ENCODE measurements at places on chromosomes 1 and 21.

DNA sequence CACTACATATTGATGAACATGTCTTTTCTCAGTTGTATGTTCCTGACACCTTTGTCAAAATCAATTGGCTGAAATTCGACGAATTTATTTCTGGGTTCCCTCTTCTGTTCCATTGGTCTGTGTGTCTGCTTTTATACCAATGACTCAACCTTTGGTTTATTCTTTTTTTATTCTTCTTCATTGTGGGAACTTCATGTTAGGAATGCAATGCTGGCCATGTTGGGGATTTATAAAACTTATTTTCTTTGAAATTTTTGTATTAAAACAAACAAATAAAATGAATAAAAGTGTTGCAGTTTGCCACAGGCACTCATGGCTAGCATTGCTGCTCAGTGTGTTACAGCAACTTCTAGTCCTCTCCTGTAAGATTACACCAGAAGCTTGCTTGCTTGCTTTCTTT is 287.8 kb downstream of the DUSP10 start:
- DNase-seq, result no peak

- DNase-seq, result no peak
Measured at GRCh38 chr1:229495782-229496181, 12.4 kb downstream of the NUP133 start.

GRCh38 chr1:186473047-186473446 is 12.1 kb upstream of the PDC start:
- no peak for DNase-seq

DNA sequence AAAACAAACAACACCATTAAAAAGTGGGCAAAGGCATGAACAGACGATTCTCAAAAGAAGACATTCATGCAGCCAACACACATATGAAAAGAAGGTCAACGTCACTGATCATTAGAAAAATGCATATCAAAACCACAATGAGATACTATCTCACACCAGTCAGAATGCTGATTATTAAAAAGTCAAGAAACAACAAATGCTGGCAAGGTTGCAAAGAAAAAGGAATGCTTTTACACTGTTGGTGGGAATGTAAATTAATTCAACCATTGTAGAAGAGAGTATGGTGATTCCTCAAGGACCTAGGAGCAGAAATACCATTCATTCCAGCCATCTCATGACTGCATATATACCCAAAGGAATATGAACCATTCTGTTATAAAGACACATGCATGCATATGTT is 419.6 kb downstream of the NEGR1 start:
- no peak for DNase-seq

- DNase-seq, result no peak
Measured at GRCh38 chr1:19202396-19202795, 7.7 kb downstream of the UBR4 start.

- no peak for DNase-seq
Measured at GRCh38 chr1:118898712-118899111, 89.4 kb downstream of the TBX15 start.

- DNase-seq, result no peak
Measured at GRCh38 chr1:83101406-83101805, 897.5 kb downstream of the TTLL7 start.

GRCh38 chr1:18534810-18535205 is 54.1 kb downstream of the KLHDC7A start:
- DNase-seq, result no peak

- DNase-seq, result no peak
Measured at GRCh38 chr1:168932539-168932938, 174.0 kb upstream of the ATP1B1 start.

DNA sequence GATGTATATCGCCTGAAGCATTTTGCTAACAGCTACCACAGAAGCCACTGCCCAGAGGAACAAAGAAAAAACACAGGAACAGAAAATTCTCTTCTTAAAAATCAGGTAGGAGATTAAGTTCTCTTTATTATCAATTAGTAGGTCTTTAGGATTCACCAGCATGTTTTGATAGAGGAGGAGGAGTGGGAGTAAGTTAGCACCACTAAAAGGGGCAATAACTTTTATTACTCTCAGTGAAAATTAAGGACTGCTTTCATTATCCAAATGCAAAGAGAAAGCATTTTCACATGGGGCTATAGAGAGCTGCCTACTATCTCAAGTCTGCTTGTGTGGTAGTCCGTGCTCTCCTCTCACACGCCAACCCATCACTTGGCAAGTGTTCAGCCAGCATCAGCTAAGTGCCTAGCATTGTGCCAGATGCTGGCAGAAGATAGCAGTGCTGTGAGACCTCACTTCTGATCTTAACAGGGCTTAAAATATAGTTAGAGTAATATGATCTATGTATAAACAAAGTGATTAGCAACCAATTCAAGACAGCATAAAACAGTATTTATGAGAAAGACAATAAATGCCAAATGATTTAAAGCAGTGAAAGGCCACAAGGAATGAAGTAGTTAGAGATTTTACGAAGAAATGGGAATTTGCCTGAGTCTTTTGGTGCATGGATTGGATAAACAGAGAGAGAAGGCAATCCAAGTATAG is 39.8 kb downstream of the ASTN1 start:
- no peak for DNase-seq

DNA sequence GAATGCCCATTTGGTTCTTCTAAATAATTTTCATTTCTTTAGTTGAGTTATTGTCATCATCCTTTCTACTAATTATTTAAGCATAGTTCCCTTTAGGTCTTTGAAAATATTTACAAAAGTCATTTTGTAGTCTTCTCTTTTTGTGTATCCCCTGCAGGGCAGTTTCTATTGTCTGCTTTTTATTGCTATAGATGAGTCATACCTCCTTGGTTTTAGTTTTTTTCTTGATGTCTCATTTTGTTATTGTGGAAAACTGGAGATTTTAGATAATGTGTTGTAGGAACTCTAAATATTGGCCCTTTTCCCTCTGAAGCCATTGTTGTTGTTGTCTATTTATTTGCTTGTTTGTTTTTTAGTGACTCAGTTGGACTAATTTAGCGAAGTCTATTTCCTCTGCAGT is 387.9 kb downstream of the NUF2 start:
- DNase-seq, result no peak

- no peak for DNase-seq
Measured at GRCh38 chr21:16770266-16770665, 742.6 kb upstream of the CXADR start.

- no peak for DNase-seq
Measured at GRCh38 chr1:43419627-43420425, 30.1 kb downstream of the SZT2 start.

- DNase-seq, result no peak
Measured at GRCh38 chr1:9670085-9670484, 18.6 kb downstream of the PIK3CD start.

DNA sequence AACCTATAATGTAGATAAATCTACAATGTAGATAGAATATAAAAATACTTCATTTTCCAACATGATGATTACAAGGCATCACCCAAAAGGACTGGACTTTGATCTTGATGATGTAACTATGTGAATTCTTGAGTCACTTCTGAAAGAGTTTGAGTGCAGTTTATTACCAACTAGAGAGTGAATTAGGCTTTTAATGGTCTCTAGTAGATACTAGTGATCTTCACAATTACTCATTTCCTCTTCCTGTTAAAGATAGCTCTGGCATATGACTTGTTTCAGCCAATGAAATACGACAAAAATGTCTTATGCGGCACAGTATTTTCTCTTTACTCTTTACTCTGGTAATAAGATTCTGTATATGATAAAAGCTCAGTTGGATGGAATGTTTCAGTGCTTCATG is 1588.1 kb upstream of the B3GALT2 start:
- no peak for DNase-seq

- DNase-seq, result no peak
Measured at GRCh38 chr1:18020021-18020817, 87.4 kb upstream of the IGSF21 start.

DNA sequence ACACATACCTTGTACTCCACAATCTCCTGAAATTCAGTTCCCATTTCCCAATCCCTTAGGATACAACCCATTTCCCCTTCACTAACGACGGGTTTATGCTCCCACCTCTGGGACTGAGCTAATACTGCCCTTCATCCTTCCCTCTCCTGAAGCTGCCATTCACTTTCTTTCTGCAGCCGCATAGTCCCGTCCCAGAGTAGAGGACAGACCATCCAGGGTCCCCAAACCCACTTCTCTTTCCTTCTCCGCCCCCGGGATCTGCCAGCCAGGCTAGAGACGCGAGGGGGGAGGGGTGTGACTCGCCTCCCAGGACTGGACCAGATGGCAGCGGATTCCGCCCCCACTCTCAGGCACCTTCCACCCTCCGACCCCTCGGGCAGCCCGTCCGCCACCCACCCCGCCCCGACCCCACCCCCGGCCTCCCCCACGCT is 679 bp downstream of the ABL2 start:
- no peak for DNase-seq

DNA sequence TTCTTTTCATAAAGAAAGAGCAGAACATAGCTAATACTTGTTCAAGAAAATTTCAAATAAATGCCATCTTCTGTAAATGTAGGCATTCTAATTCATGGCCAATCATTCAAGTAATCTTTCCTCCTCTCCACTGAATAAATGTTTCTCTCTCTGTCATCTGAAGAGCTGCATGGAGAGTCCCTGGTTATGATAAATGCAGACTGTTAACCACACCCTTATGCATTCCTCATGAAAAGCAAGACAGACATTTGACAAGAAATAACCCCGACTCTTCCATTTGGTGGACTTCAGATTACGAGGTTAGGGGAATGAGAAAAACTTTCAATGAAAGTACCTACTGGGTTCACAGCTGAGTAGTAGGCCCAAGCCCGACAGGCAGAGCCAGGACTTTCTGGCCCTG is 44.7 kb upstream of the SLC19A2 start:
- DNase-seq, result no peak
